ENCODE measurements at places on chromosomes 1 and 21.

GRCh38 chr1:181249186-181249585 is 160.7 kb downstream of the IER5 start:
- DNase-seq = no peak

DNA sequence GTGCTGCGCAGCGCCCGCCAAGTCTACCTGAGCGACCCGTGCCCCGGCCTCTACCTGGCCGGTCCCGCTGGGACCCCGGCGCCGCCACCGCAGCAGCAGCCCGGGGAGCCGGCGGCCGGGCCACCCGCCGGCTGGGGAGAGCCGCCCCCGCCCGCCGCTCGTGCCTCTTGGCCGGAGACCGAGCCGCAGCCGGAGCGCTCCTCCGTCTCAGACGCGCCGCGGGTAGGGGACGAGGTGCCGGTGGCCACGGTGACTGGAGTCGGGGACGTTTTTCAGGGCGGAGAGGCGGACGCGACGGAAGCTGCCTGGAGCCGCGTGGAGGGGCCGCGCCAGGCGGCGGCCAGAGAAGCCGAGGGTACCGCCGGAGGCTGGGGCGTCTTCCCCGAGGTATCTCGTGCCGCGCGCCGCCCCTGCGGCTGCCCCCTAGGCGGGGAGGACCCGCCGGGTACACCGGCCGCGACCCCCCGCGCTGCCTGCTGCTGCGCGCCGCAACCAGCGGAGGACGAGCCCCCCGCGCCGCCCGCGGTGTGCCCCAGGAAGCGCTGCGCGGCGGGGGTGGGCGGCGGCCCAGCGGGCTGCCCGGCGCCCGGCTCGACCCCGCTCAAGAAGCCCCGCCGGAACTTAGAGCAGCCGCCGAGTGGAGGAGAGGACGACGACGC is 646 bp downstream of the IER5 start:
- peak; percentile 32 for DNase-seq

GRCh38 chr1:37475380-37476086 is 1.2 kb downstream of the ZC3H12A start:
- DNase-seq = no peak

GRCh38 chr1:48738356-48738755 is 38.3 kb downstream of the BEND5 start:
- DNase-seq = no peak

- peak; percentile 78 for DNase-seq
Measured at GRCh38 chr1:111406321-111406768, 21.2 kb downstream of the OVGP1 start.

DNA sequence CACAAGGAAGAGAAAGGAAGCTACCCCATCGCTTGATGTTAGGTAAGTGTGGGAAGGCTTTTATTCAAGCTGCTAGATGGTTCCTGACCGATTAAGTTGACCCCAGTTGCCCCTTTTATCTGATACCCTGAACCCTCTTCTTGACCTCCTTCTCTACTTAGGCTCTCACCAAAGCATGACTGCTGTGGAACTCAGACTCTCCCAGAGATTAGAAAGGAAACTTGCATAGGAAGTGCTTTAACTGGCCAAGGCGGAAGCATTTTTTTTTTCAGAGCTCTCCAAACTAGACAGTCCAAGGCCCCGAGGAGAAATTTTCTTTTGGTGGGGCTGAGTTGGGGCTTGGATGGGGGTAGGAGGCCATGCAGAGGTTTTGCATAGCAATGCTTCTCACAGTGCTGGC is 101.3 kb upstream of the USP24 start:
- DNase-seq = no peak

- DNase-seq = no peak
Measured at GRCh38 chr1:115564201-115564600, 77.6 kb upstream of the VANGL1 start.

DNA sequence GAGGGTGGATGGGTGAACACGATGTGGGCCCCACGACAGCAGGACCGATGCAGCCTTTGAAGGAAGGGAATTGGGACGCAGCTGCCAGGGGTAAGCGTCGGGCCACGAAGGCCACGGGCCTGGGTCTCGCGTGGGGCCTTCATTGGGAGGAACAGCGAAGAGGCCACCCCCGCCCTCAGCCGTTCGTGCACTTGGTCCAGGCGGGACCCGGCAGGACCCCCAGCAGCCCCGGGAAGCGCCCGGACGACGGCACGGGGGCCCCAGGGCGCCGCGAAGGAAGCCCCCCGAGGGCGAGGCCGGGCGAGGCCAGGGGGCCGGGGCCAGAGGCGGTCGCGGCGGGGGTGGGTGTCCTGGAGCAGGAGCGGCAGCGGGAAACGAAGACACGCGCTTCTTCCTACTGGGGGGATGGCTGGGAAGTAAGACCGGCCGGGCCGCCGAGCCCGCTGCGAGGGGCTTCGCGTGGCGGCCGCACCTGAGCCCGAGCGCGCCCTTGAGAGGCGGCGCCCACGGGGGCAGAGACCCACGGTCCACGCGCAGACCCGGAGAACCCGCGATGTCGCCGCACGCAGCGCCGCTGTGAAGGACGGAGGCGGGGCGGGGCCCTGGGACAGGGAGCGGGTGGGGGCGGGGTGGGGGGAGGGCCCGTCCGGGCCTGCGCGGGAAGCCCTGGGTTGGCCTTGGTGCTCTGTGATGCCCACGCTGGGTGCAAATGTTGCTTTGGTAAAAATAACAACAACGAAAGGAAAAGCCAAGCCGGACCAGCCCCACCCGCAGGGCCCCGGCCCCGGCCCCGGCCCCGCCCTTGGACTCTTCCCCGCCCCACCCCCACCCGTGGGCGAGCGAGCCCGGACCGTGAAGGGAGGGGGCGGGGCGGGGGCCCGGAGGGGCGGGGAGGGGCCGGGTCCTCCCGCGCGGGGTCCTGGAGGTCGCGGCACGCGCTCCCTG is 56.0 kb upstream of the ADARB1 start:
- DNase-seq = no peak

- no peak for DNase-seq
Measured at GRCh38 chr1:155301342-155301841, at the start of gene PKLR. PKLR (minus strand) TSS chr1:155301438; CDS start chr1:155301395, 43 bp downstream.

DNA sequence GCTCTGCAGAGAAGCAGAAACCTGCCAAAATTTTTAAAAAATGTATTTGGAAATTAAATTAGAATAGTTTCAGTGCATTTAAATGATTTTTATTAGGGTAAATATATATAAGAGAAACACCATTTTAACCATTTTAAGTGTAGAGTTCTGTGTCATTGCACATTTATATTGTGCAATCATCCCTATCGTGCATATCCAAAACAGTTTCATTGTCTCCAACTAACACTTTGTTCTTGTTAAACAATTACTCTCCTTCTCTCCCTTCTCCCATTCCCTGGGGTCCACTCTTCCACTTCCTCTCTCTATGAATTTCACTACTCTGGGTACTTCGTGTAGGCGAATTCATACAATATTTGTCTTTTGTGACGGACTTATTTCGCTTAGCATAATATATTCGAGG is 6.0 kb upstream of the OR2L8 start:
- no peak for DNase-seq

DNA sequence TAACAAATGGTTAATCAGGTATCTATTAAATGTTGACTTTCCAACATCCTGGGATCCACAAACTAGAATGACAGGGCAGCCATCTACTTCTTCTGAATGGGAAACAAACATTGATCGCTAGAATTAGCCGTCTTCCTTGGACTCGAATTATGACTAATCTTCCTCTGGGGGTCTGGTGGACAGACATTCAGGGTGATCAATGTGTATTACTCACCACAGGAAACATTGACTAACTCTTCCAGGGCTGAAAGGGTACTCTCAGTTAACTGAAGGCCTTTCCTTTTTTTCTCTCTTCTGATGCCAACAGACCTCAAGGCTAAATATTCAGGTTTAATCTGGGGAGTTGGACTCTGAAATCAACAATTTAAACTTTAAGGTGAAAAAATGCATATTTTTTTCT is 9.5 kb downstream of the NOL9 start:
- DNase-seq = no peak

- no peak for DNase-seq
Measured at GRCh38 chr1:103517380-103518047, 8.0 kb upstream of the RNPC3 start.

All from common myeloid progenitor, CD34-positive (primary cell).